T follicular helper cell (primary cell): ENCODE measurements at places on chromosomes 2 and 18.

- no peak for DNase-seq
Observed at GRCh38 chr2:46009772-46010171, 287.4 kb upstream of the EPAS1 start.

DNA sequence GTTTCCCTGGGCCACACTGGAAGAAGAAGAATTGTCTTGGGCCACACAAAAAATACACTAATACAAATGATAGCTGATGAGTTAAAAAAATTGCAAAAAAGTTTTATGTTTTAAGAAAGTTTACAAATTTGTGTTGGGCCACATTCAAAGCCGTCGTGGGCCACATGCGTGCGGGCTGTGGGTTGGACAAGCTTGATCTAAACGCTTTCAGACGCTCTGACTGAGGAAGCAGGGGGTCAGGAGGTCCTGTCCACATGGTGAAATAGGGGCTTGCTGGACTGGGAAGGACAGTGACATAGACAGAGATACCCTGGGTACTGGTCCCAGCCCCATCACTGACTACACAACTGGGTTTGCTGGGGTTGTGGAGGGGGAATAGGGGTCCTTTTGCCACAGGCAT is 86.4 kb downstream of the LOXHD1 start:
- DNase-seq: no peak

- no peak for DNase-seq
Observed at GRCh38 chr2:220510668-220511067, 883.2 kb downstream of the SLC4A3 start.

GRCh38 chr2:33022989-33023727 is 76.4 kb downstream of the LTBP1 start:
- DNase-seq: no peak

DNA sequence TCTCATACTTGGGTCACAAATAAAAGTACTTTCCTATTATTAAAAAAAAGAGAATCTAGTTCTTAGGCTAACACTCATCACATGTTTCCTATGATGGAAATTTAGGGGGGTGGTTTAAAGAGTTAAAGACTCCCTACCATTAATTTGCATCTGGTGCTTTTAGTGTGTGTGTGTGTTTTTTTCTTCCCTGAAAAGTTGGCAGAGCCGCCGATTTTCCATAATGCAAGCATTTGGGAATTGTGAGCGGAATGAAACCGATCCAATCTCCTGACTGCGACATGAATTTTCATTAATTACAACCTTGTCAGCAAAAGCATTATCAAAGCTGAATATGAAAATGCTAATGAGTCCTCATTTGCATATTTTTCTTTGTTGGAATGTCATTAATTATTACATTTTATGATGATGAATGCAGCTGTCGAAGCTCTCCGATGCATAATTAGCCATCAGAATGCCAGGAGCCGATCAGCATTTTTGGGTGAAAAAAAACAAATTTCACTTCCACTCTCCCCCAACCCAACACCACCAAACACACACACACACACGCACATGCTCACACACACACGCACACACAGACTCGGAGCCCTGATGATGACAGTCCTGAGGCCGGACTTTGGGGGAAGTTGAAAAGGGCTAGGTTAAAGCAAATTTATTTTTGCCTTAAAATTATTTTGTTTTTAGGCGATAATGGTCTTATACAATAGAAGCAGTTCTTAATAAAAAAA is 165.4 kb downstream of the TCF4 start:
- DNase-seq: no peak

GRCh38 chr2:128319631-128320191 is 1.0 kb upstream of the HS6ST1 start:
- DNase-seq: no peak

DNA sequence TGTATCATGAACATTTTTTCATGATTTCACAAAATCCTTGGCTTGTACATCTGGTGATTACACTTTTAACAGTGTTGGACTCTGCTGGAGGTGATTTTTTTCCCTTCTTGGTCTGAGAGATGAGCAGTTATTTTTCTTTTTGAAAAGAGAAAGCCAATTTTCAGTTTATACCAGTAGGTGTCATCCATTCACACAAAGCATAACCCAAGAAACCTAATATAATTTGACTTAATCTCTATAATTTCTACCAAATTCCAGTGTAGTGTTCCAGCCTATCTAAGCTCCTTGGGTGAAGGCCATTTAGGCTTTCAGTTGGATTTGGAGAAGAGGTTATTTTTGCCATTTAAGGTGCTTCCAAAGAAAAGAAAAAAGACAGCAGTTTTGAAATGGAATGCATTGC is 7.7 kb upstream of the ICOS start:
- no peak for DNase-seq

- no peak for DNase-seq
Observed at GRCh38 chr2:47313141-47313691, 89.7 kb upstream of the MSH2 start.

- DNase-seq: no peak
Observed at GRCh38 chr2:241953324-241953928, 83.9 kb downstream of the RTP5 start.

- no peak for DNase-seq
Observed at GRCh38 chr2:212667751-212668316, 129.2 kb upstream of the ERBB4 start.

GRCh38 chr2:174719016-174719415 is 45.3 kb downstream of the CHRNA1 start:
- DNase-seq: no peak

DNA sequence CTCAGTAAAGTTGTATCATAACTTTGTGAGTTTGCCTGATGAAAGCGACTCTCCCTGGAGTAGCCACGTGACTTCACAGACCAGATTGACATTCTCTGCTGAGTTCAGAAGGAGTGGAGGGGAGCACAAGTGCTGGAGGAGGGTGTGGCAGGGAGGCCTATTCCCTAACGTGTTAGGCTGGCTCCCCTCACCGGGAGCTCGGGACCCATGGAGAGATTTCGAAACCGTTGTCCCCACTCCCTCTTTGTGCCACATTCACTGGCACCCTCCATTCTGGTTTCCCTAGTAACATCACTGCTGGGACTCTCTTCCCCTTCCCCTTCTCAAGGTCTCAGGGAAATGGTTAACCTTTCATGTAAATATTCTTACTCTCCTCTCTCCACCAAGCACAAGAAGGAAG is 279.9 kb downstream of the ALPK2 start:
- DNase-seq: no peak

DNA sequence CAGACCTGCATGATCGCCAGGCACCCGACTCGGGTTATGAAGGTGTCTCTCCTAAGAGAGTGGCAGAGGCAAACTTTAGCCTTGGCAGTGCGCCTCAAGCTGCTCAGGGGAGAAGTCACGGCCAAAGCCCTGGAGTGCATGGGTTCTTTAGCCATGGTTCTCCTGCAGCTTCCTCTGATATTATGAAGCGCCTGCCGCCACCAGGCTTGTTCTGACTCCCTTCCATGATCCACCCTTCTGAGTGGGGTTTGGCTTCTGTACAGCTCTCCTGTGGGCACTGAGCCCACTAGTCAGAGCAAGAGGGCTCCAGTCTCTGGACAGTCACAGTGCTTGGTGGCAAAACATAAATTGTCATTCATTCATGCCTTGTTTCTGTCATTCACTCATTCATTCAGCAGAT is 25.9 kb upstream of the TMBIM1 start:
- DNase-seq: no peak

GRCh38 chr18:49618742-49619681 is 57.2 kb downstream of the LIPG start:
- DNase-seq: no peak

- DNase-seq: no peak
Observed at GRCh38 chr2:227447606-227448005, 24.4 kb upstream of the AGFG1 start.

DNA sequence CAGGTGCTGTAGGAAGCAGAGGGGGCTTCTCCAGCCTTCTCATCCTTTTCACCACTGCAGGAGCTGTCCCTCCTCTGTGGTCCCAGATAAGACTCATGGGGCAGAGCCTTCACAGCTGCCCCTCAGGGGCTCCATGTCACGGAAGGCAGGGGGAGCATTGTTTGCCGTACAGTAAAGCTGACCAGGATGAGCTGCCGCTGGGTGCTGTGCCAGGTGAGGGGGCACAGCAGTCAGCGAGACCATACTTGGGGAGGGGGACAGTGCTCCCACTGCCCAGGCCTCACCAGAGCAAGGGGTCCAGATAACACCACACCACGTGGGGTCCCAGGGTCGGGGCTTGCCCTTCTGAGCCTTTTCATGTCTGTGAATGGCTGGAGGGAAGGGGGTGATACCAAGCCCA is 46.3 kb downstream of the PLEKHB2 start:
- DNase-seq: no peak

- DNase-seq: no peak
Observed at GRCh38 chr2:238376884-238377391, 49.8 kb upstream of the ASB1 start.

GRCh38 chr2:219452361-219453317 is 18.0 kb downstream of the SPEG start:
- DNase-seq: no peak

- no peak for DNase-seq
Observed at GRCh38 chr2:154261473-154262027, 389.8 kb downstream of the GALNT13 start.

DNA sequence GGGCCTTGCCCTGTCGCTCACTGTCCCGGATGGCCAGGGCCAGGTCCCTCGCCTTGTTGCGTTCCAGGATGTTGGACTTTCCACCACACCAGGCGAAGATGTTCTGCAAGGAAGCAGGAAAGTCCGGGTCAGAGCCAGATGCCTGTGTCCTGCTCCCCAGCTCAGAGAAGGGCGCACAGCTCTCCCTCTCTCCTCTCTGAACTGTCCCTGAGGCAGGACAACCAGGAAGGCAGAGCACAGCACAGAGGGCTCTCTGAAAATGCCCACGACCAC is 11.0 kb downstream of the CAPG start:
- no peak for DNase-seq

- no peak for DNase-seq
Observed at GRCh38 chr2:71831193-71831577, 316.5 kb downstream of the CYP26B1 start.

GRCh38 chr18:37033419-37033818 is 204.5 kb downstream of the KIAA1328 start:
- no peak for DNase-seq

DNA sequence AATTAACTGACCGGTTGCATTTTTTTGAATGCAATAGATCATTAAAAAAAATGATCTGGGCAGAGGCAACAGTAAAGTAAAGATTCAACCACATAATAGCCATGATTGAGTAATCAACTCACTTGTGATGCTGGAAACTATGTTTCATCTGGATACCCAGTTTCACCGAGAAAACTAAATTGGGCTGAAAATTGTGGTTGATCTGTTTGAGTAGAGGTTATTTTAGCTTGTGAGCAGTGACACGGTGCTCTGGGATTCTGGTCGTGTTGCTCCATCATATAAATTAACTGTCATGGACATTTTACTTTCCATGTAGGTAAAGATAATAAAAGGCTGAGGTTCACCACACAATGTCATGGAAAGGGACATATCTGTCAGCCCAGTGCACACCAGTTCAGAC is 58.7 kb downstream of the CD226 start:
- DNase-seq: no peak
